ENCODE measurements at places on chromosomes 2 and 18.

DNA sequence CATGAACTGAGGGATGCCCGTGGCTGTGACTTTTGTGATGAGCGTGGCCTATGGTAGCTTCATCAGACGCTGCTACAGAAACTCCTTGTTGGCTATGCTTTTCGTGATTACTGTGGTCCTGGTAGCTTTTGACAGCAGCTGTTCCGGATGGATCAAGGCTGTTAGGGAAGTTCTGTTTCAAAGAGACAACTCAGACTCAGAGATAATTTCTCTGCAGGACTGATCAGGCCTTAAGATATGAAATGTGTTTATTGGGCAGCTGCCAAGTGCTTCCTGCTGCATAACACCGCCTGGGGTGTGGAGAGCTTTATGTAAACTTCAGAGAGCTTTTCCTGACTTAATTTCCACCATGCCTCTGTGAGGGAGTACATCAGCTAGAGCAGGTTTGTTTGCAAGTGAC, 243.8 kb downstream of the TSN start:
- no peak for DNase-seq

DNA sequence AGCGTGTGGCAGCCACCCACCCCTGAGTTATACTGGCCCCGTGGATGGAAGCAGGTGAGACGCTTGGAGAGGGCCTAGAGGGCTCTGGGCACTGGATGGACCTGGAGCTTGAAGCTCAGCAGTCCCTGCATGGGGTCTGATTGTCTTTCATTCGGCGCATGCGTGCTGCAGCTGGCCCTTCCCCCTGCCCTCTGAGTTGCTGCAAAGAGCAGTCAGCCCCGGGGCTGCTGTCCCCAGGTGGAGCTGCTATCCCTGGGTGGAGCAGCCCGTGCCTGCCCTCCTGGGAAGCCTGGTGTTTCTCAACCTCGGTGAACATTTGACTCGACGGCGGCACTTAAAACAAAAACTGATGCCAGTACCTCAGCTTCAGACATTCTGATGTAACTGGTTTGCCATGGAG, 29.6 kb downstream of the IGFBP5 start:
- DNase-seq = no peak

DNA sequence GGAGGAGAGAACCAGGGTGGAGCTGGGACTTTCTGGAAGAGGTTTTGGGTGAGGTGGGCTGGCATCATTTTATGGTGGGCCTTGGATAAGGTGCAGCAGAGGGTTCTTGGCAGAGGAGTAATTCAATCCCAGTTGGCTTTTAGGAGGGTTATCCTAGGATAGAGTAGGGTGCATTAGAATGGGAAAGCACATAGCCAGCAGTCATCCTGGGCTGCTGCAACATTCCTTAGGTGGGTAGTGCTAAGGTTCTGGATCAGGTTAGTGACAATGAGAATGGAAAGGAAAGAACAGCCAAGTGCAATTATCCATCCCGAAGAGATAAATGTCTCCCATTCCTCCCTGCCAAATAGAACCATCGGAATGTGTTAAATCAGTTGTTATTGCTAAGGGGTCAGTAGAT, 157.3 kb upstream of the SPRED2 start:
- no peak for DNase-seq

DNA sequence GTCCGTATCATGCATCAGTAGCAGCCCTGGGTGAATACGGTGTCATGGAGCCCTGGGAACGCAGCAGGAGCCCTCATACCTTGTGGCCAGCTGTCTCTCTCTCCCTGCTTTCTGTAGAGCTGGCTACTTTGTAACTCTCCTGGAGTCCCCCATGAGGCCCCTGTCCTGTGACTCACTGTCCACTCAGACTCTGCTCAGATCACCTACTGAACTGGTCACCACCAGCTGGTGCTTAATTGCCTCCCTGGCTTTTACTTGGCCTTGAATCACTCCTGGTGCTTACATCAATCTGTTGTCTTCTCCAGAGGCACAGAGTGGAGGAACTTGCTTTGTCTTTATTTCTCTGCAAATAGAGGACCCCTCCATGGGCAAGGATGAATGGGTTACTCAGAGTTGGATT, 172.7 kb downstream of the HRH4 start:
- DNase-seq = no peak

- no peak for DNase-seq
Measured at GRCh38 chr18:32405588-32405987, 65.1 kb downstream of the GAREM1 start.

DNA sequence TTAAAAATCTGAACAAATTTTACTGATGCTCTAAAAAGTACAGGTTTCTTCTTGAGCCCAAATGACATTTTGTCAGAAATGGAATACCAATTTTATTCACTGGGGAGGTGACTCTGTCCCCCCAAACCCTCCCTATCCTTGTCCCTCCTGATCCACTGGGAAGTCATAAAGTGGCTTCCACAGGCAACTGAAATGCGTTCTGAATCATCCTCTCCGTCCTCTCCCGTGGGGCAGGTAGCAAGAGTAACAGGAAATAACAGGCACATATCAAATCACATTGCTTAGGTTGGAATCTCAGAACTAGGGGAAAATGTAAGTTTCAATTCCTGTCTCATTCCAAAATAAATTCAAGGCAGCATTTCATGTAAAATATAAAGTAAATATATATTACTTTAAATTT, 44.5 kb downstream of the MYL12B start:
- DNase-seq = no peak

DNA sequence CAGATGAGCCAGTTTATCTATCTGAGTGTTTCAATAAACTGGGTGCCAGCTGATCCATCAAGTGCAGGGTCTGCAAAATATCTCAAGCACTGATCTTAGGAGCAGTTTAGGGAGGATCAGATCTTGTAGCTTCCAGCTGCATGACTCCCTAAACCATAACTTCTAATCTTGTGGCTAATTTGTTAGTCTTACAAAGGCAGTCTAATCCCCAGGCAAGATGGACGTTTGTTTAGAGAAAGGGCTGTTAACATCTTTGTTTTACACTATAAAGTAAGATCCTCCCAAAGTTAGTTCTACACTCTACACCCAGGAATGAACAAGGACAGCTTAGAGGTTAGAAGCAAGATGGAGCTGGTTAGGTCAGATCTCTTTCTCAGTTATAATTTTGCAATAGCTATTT, 28.7 kb upstream of the HNMT start:
- DNase-seq = no peak

DNA sequence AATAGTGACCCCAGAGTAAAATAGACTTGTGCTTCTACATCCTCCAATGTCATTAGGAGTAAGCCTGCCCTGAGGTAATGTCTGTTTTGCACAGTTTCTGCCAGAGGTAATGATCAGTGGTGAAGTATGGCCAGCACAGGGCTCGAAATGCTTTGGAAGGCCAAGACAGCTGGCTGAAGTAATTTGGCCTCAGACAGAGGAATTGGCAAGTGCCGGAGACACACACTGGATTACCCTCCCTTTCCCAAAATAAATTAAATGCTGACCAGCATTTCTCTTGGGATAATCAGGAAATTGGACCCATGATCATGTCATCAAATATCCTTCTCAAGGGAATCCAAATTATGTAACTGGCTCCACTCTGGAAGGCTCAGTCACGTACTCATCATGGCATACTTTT, 379.0 kb upstream of the CHST9 start:
- no peak for DNase-seq

GRCh38 chr2:180004731-180005130, 2.4 kb downstream of the CWC22 start:
- no peak for DNase-seq

DNA sequence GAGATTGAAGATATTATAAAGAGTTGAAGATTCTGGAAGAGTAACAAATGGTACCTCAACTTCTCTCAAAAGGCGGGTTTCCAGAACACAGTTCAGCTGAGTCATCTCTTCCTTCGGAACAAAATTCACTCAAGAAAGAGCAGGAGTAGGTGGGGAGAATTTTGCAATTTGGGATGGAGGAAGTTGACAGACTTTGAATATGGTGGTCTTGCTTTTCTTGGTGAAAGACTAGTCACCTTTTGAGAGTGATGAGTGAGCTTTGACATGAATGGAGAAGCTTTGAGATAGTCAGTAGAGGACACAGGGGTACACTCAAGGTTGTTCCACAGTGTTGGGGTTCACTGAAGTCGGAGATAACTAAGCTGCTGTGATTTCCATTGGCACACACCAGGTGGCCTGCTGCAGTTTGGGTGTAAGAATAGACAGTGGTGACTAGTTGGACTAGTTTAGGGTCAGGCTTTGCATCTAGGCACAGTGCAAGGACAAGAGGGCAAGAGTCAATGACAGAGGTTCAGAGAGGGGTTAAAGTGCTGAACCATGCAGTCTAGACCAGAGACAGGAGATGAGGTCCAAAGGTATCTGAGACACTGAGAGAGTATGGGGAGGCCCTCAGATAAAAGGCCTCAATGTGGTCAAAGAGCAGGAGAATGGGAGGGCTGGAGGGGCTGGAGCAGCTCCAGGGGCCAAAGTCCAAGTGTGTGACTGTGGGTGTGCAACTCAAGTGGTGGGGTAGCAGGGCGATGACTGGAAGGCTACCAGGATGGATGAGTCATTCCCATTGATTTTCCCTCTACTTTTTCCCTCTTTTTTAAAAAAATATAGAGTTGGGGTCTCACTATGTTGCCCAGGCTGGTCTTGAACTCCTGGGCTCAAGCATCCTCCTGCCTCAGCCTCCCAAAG, 7.7 kb downstream of the CCL20 start:
- DNase-seq = no peak

- DNase-seq = peak; percentile 77
Measured at GRCh38 chr2:11778923-11779757, 32.7 kb downstream of the LPIN1 start.

- no peak for DNase-seq
Measured at GRCh38 chr18:10121786-10122515, 208.1 kb downstream of the VAPA start.

GRCh38 chr2:119574108-119574815, 30.0 kb downstream of the CFAP221 start:
- DNase-seq = no peak

DNA sequence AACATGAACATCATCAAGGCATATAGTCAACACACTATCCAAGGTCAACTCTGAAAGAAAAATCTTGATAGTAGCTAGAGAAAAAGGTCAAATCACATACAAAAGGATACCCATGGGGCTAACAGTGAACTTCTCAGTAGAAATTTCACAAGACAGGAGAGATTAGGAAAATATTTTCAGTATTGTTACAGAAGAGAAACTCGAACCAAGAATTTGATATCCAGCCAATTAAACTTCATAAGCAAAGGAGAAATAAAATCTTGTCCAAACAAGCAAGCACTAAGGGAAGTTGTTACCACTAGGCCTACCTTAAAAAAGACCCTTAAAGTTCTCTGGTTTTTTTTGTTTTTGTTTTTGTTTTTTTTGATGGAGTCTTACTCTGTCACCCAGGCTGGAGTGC, 242.5 kb downstream of the EXOC6B start:
- no peak for DNase-seq

DNA sequence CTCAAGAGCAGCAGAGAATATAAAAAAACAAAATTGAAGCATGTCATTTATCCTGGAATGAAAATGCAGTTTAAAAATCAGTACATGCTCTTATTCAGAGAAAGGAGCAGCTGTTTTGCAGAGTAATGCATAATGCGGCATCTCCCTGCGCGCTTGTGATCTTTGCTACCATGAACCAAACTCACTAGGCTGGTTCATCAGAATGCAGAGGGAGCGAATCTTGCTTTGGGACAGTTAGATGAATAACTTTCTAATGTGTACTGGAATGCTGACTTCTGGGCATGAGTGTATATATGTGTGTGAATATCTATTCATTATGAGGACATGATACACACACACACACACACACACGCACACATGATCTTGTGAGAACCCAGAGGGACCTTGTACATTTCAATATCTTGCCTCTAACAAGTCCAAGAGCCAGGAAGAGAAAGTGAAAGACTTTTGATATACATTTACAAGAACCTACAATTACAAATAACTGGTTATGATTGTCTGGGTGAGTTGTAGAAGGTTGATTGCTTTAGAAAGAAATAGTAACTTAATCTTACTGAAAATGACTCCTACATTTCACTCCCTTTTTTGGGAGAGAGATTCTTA, 54.1 kb upstream of the THOC1 start:
- no peak for DNase-seq

DNA sequence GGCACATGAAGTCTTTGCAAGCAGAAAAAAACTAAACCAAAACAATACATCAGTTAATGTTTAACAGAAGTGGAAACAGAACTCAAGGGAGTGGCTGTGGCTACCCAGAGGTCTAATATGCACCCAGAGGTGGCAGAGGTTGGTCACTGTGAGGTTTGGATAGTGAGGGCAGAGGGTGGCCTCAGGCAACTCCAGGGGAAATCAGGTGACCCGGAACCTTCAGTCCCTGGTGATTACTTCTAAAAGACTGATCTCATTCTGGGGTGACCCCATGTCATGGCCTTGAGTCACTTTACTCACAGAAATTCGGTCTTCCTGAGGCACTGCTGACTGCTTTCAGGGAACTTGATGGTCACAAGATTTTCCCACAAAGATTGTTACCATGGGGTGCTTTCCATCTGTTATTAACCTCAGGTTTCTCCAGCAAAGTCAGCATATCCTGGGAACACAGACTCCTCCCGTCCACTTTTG, 99.4 kb downstream of the TMEM17 start:
- DNase-seq = no peak

GRCh38 chr18:2758309-2758708, 88.5 kb upstream of the EMILIN2 start:
- DNase-seq = no peak

DNA sequence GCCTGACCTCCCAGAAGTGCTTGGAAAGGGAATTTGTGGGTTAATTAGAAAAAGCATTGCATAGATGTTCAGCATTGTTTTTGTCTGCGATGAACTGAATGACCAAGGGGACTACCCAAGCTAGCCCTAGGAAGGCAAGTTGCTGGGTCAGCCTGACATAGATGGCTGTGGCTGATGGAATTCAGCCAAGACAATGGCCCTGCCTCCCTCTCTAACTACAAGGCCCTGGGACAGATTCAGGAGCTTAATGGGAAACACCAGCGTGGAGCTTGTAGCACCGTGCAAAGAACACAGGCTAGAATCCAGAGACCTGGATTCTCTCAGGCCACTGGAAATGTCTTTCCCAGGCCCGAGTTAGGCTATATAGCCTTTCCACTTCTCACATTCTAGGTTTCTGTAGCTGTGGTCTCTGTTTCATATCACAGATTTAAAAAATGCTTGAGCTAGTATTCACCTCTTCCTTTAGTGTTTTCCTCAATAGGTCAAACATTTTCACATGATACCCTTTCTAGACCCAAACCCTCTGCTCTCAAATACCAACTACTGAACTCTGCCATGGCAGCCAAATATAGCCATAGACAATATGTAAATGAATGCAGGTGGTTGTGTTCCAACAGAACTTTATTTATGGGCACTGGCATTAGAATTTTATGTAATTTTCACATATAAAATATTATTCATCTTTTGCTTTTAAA, 294.3 kb upstream of the MEX3C start:
- DNase-seq = no peak

GRCh38 chr2:215019521-215020145, 118.8 kb downstream of the ABCA12 start:
- DNase-seq = no peak

DNA sequence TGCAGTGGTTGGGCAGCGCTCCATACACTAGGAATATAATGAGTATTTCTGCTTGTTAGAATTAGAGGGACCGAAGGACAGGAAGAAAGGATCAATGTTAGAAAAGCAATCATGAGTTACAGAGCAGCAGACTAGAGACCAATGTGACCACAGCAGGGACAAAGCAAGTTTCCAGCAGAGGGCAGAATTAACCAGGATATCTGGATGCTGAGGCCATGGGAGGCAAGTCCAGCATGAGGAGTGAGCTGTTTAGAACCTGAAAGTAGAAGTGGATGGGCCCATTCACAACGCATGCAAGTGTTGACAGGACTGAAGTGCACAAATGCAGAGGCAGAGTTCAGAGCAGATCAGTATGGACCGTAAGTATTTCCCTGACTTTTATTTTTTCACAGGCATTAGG, 910.4 kb upstream of the GYPC start:
- DNase-seq = no peak
